ENCODE measurements at places on chromosomes 5 and 9.
A peak's percentile ranks its signal among the peaks of the same experiment; 100 is the strongest.

- peak; percentile 84 for DNase-seq
Measured at GRCh38 chr9:121213136-121213806, 11.6 kb upstream of the RAB14 start.

- DNase-seq = no peak
Measured at GRCh38 chr5:150148117-150148927, 7.3 kb downstream of the PDGFRB start.

DNA sequence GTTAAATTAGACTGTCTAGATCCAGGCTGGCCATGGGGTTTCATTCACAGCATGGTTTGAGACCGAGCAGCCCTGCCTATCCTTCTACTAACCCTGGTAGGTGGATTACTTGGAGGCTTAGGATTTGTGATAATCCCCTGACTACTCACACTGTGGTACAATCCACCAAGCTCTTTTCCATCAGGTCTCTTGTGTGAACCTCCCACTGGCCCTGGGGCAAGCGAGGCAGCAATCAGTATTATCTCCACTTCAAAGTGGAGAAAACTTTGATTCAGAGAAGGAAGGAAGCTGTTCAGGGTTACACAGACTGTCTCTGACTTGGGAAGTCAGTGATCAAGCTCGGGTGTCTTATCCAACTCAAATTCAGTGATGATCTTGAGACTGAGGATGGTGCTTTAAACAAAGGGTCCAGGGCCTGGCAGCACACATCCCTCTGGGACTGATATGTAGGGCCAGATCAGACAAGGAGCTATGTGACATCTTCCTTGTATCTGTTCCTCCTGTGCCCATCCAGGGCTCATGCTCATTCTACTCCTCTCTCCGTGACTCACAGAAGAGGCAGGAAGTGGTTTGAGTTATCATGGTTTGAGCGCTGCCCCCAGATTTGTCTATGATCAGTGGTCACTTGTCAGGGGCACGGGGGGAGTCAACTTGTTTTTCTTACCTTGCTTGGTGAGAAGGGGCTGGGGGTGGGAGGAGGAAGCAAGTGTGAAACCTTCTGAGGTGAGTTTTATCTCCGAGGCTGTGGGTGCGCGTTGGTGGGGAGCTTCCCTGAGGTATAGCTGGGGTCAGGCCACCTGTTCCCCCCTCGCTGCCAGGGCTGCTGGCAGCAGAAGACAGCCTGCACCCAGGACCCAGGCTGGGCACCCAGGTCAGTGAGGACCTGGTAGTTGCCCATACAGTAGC, 48.6 kb downstream of the RGS3 start:
- peak; percentile 38 for DNase-seq

DNA sequence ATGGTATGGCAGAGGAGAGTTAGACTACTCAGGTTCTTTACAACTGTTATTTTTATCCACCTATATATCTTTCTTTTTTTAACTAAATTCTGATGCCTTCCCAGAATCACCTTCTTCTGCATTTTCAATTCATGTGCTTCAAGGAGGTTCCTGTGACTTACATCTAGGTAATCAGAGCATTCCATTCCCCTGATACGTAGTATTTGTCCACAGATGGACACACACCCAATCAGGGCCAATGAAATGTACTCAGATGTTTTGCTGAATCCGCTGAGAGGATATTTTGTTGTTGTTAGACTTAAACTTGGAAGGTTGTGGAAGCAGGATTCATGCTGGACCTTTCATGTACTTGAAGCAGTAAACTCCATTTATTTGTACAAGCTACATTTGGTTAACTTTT, 159.4 kb upstream of the FER start:
- no peak for DNase-seq

- no peak for DNase-seq
Measured at GRCh38 chr5:88671106-88671504, 211.9 kb downstream of the MEF2C start.

DNA sequence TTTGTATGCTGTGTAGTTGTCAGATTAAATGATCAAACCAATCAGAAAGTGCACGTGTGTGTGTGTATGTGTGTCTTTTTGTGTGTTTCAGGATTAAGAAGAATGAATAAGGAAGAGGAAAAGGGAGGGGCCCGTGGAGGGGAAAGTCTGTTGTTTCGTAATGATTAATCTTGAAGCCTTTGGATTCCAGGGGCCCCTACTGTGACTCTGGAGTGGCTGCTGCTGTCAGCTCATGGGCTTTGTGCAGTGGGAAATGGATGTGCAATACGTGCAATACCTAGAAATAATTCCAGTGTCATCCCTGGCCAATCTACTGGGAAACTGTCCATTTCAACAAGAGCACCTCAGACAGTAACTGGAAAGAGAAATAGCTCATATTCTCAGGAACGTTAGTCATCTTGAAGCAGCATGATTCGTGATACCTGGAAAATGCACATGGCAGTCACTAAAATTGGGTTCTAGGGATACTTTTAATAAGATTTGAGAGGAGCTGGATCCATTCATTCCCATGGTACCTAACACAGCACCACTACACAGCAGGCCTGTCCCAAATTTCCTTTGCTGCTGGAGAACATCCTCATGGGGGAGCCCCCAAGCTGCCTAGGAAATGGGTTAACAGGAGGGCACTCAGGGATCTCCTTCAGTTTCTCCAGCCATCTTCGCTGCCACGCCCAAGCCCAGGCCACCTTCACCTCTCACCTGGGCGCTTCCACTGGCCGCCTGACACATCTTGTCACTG, 186.3 kb downstream of the NR3C1 start:
- no peak for DNase-seq

DNA sequence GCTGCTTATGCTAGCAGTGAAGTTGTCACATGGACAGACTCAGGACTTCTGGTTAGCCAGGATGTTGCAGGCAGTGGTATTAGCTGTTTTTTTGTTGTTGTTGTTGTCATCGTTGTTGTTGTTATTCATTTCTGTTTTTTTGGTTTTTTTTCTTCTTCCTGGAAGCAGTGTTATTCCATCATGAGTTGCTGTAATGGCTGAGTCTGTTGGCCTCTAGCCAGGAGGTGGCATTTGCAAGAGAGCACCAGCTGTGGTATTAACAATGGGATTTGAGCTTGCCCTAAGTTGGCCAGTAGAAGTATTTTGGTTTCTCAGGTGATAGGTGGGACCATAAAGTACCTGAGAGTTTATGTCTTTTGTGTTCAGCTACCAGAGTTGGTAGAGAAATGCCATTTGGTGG, 561.1 kb downstream of the KCTD16 start:
- no peak for DNase-seq

- no peak for DNase-seq
Measured at GRCh38 chr5:16413166-16413860, 52.3 kb downstream of the ZNF622 start.

- no peak for DNase-seq
Measured at GRCh38 chr5:168291964-168292785, 730 bp downstream of the WWC1 start.

DNA sequence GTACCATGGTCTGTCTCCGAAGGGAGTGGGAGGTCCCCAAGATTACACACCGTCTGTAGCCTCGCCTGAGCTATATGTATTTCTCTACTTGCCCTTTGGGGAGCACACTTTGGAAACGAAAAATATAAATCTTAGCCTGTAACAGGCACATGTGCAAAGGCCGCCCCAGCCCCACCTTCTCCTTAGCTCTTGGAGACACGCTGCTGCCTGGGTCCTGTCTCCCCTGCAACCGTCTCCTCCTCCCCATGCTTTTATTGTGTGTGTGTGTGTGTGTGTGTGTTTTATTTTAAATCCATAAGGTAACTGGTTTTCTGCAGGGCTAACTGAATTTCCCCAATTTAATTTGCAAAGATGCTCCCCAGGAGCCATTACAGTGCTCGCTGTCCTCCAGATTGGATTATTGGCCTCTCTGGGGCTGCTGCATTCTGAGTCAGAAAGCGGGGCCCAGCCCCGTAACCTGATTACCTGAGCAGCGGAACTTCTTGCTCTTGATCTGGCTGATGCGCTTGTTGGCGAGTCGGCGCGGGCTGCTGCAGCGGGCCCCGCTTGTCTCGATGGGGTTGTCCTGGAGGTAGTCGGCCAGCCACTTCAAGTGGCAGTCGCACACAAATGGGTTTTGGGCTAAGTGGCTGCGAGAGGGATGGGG, 193.3 kb upstream of the PANK3 start:
- no peak for DNase-seq

DNA sequence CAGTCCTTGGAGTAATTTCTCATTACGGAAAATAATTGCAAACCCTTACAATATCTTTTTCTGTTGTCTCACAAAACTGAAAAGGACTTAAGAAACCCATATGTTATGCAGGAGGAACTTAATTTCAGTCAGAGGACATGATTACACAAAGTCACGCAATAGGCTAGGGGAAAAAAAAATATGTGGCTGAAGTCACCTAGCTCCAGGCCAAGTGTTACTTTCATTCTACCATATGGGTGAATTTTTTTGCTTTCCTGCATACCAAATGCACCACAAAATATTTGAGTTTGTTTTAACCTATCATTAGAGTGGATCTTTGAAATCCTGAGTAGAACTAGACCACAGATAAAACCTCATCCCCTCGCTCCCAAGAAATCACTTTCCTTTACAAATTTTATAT, 523.5 kb downstream of the CAAP1 start:
- no peak for DNase-seq

DNA sequence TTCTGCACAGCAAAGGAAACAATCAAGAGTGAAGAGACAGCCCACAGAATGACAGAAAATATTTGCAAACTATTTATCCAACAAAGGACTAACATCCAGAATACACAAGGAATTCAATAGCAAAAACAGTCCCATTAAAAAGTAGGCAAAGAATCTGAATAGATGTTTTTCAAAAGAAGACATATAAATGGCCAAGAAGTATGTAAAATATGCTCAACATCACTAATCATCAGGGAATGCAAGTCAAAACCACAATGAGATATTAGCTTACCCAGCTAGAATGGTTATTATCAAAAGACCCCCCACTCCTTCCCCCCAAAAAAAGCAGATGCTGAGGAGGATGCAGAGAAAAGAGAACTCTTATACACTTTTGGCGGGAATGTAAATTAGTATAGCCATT, 13.4 kb upstream of the OR13C8 start:
- DNase-seq = no peak

- no peak for DNase-seq
Measured at GRCh38 chr9:111896942-111897600, 457 bp downstream of the UGCG start.

- DNase-seq = no peak
Measured at GRCh38 chr5:172585114-172585513, 55.9 kb upstream of the NEURL1B start.

GRCh38 chr9:125987420-125987819, 240.2 kb downstream of the PBX3 start:
- DNase-seq = no peak

DNA sequence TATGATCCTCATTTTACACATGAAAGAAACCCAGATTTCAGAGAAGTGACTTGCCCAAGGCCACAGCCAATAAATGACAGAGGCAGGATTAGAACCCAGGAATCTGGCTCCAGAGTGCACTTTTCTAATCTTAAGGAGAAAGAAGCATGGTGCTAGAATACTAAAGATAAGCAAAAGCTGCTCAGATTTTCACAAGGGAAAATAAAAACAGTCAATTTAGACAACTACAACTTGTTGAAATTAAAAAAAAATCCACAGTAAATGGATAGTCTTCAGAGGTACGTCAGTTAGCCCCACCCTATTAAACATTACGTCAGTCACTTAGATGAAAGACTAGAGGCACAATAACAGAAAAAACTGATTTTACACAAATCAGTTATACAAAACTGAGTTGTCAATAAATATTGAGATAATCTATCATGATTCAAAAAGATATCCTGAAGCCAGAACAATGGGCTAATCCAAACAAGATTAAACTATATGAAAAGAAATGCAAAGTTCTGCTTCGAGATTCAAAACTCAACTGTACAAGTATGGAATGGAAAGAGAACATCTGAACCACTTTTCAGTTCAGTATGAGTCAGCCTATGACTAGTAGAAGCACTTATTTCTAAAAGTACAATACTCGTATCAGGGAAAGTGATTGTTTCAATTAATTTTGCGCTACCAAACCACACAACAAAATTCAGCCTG, 9.3 kb downstream of the TMEM245 start:
- DNase-seq = no peak

- no peak for DNase-seq
Measured at GRCh38 chr9:18771011-18771410, 262.0 kb downstream of the SAXO1 start.

DNA sequence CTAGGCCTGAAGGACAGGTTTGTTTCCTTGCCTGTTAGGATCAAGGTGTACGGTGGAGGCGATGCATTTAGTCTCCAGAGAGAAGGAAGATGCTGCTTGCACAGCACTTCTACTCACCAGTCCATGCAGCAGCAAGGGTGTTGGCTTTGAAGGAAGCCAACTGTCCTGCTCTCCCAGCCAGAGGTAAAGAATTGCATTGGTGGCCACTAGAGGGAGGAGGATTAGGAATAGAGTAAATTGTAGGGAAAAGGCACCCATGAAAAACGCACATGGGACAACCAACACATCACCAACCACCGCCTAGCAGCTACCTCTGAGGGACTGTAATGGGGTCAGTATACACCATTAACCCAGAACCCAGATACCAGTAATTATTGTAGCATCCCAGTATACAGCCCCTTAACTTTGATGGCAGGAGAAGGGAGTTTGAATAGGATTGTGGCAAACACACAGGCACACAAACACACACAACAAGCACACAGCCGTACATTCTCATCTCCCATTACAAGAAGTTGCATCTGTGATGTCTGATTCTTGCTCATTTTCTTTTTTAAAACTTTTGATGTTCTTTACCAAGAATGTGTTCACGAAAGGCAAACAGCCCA, 267.7 kb downstream of the ADAMTS6 start:
- peak; percentile 17 for DNase-seq

DNA sequence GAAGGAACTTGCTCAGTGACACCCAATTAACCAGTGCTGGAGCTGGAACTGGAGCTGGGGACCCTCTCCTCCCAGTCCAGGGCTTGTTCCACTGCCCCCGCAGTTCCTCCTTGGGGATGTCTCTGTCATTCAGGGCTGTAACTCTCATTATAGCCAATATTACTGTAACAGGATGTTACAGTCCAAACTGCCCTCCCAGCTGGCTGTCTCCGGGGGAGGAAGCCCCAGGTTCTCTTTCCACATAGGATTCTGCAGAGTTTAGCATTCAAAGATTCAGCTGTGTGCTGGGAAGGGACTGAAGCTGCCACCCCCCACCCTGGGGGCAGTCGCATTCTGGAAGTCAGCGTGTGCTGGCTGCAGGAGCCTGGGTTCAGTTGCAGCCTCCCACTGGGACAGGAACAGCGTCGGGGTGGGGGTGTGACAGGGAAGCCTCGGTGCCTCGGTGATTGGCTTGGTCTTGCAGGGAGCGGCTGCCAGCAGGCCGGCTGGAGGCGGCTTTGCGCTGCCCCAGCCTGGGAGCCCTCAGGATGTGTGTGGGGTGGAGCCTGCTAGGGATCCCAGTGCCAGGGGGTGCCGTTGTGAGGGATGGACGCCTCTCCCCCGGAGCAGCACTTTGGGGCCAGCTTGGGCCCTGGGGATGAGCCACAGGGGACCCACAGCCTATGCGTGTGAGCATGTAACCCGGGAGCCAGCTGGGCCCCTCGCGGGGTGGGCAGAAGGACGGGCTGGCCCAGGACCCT, 101.1 kb downstream of the RGS3 start:
- no peak for DNase-seq

- DNase-seq = no peak
Measured at GRCh38 chr5:54703133-54703532, 185.6 kb downstream of the SNX18 start.
